ENCODE measurements at places on chromosomes 4 and X.

DNA sequence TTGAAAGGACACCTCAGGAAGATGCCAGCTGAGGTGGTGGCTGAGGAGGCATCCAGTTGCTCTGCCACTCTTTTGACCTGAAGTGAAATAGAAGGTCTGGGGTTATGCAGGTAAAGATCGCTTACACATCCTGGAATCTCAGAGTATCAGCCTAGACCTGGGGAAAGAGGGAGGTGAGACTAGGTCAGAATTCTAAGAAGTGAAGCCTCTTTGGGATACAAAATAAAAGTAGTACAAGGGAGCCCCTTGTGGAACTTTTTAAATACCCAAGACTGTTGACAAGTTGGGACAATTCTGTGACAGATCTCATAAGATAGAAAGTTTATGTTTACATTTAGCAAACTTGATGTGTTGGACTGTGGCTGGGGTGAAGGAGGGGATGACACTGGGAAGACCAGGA lies 263.1 kb downstream of the SPRY1 start:
- no peak for DNase-seq

- no peak for DNase-seq
Measured at GRCh38 chr4:7186031-7186430, 6.3 kb upstream of the SORCS2 start.

DNA sequence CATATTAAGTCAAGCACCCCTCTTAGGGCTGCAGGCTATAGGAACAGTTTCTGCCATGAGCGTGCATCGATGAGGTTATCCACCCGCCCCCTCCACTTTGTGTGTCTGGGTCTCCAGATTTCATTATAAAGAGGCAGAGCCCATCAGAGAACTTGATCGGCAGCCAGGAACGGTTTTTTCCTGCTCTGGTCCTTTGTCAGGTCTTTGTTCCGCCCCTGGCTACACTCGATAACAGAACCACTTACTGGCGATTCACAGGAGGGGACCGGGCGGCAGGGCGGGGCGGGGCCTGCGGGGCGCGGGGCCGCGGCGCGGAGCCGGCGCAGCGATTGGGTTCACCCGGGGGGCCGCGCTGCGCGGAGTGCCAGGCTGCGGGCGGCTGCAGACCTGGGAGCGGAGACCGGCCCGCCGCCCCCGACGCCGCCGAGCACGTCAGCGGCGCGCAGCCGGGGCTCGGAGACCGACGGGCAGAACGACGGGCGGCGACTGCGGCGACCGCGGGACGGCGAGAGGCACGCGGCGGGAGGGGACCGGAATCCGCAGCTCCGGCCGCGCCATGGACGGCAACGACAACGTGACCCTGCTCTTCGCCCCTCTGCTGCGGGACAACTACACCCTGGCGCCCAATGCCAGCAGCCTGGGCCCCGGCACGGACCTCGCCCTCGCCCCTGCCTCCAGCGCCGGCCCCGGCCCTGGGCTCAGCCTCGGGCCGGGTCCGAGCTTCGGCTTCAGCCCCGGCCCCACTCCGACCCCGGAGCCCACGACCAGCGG lies at the start of gene SLC10A4:
TSS of gene SLC10A4 (plus strand) at position 338 of the 771 bp plus-strand sequence. CDS start at position 557, 219 bp downstream.
- no peak for DNase-seq

DNA sequence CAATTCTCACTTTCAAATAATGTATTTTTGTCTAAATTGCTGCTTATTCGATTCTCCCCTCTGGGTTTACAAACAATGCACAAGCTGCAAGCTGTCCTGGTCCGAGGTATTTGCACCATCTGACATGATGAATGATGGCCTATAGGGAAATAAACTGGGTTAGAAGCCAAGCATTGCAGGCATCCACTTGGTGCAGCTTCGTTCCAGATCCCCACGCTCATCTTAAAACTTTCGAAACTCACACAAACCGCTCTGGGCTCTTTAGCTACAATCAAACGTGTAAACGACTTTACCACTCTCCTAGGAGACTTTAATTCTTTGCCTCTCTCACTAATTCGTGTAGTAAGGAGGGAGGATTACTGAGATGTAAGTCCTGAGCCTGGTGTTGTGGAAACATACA lies 19.0 kb downstream of the PHKA2 start:
- no peak for DNase-seq

DNA sequence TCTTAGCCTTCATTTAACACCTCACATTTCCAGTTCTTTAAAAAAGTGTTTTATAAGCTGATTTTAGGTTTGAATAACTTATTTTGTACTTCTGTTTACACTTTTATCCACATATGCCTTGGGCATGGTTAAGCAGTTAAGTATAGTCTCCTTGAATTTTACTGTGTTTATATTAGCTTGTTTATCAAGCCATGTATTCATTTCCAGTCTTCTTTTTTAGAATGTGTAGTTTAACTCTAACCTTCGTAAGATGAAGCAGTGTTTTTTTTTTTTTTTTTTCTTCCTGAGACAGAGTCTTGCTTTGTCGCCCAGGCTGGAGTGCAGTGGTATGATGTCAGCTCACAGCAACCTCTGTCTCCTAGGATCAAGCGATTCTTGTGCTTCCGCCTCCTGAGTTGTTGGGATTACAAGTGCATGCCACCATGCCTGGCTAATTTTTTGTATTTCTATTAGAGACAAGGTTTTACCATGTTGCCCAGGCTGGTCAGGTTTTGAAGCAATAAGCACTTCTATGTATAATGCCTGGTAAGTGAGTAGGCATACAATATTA lies 42.5 kb downstream of the BMP2K start:
- no peak for DNase-seq

DNA sequence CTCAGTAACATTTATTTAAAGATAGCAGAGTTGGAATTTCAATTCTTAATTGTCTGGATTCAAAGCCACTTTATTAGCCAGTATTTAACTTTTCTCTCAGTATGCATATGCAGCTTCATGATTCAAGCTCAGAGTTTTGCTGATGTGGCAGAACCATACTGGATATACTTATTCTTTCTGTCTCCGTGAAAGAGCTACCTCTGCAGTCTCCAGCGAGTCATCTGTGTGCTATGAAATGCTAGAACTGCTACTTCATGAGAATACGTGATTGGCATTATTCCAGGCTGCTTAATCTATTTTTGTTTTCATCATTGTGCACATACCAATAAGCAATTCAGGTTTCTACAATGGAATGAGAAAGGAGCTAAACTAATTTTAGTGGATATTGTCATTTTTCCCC lies 743.7 kb downstream of the C4orf33 start:
- DNase-seq = no peak

DNA sequence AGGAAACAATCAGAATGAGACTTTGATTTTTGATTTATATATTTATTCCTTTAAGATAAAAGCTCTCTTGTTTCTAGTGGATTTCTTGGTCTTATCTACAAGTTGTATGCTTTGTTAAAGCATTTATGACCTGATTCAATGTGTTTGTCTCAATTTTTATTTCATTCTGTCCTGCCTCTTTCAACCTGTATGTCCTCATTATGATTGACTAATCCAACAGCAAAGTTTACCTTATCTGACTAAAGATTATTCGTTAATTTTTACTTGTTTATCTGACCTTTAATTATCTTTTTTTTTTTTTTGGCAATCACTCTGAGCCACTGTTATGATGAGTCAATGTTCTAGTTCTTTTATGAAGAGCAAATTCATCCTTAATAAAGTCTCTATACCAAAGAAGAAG lies 54.9 kb downstream of the UGT2A3 start:
- DNase-seq = no peak

DNA sequence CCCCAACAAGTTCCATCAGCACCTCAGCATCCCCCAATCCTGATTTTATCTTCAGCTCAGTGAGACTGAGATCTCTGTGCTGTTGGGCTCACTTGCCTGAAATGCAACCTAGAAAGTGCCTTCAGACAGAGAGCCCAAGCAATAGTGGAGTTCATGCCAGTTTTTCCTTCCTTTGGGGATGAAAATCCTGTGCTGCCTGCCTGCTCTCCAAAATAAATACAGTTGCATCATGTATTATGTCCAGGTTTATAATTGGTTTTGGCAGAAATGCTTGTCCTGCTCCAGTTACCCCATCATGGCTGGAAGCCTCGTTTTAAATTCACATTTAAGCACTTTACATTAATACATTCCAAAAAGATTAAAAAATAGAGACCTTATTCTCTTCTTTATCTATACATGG lies 1865.5 kb upstream of the TENM3 start:
- DNase-seq = no peak

- DNase-seq = no peak
Measured at GRCh38 chr4:101337688-101338087, 9.6 kb downstream of the PPP3CA start.

GRCh38 chr4:163988391-163988790 lies 493.9 kb downstream of the TMA16 start:
- DNase-seq = no peak

GRCh38 chr4:148447681-148448080 lies 5.5 kb upstream of the NR3C2 start:
- DNase-seq = no peak

DNA sequence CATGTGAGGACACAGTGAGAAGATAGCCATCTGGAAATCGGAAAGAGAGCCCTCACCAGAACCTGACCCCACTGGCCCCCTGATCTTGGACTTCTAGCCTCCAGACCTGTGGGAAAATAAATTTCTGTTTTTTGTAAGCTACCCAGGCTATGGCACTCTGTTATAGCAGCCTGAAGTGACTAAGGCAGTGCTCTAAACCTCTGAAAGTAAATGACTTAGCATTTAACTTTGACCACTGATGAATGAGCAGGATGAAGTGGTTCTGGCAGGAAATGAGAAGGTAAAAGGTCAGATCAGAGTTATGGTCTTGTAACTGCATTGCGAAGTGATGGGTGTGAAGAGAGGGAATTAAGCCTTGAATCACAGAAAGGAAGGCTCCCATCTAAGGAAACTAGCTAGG lies 17.0 kb downstream of the GPAT3 start:
- no peak for DNase-seq

- peak; percentile 67 for DNase-seq
Measured at GRCh38 chrX:135974279-135974856, 580 bp upstream of the MMGT1 start.

DNA sequence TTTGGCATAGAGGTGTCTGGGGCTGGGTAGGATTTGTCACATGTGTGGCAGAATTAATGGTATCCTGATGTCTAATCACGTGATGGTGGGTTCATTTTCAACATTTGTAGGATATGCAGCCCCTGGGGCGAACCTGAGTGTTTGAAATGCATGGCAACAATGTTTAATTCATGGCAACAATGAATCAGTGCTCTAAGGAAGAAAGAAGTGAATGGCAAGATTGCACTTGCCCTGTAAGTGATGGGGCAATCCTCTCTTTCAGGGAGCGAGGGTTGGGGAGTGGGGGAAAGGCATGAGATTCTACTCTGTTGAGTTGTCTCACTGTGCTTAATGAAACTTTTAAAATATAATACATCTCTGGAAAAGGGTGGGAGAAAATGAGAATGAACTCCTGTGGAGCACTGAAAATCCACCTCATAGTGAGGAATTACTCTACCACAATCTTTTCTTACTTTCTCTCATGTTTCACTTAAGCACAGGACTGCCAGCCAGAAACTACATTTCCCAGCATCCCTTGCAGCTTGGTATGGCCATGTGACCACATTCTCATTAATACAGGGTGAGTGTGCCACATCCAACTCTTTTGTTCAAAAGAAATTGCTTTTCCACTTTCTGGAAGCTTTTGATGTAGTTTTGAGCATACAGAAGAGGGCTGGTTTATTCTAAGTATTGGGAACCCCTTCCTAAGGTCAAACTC lies 64.0 kb upstream of the PGM2 start:
- DNase-seq = no peak

- no peak for DNase-seq
Measured at GRCh38 chr4:37678624-37679023, 7.6 kb downstream of the RELL1 start.

- no peak for DNase-seq
Measured at GRCh38 chr4:70772929-70773555, 51.3 kb downstream of the RUFY3 start.

GRCh38 chr4:48594180-48594579 lies 104.1 kb downstream of the ZAR1 start:
- DNase-seq = no peak

DNA sequence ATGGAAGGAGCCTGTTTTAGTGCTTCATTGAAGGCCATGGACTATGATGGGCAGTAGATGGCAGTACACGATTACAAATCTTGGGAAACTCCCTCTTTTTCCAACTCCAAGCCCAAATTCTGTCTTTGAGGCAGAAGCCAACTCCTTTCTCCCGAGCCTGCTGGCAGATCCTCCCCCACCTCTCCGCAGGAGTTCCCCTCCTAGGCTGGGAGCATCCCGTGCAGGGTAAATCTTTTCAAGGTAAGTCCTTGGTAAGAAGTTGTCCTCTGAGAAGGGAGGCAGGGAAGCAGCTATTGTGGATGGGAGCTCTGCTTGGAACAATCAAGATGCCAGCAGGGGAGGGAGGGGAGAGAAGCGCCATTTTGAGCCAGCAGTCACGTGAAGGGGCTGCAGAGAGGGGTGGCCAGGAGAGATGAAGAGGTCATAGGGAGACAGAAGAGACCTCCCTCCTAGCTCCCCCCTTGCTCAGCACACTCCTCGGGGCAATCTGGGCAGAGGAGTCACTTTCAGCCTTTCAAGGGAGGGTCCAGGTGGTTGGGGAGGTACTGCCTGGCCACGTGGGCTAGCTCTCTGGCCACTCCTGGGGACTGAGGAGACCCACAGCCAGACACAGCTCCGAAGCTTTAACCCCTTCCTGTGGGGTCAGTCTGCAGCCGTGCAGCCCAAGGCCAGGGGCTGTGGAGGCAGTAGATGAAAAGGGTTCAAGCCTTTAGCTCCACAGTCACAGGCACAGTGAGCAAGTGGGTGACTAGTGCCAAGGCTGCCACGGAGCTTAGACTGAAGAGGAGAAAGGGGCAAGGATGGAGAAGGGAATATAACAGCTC lies 9.6 kb downstream of the CC2D2A start:
- DNase-seq = no peak

GRCh38 chrX:110412971-110413726 lies 54.5 kb downstream of the RTL9 start:
- DNase-seq = peak; percentile 68

GRCh38 chrX:80765220-80765625 lies 44.5 kb downstream of the BRWD3 start:
- DNase-seq = no peak

DNA sequence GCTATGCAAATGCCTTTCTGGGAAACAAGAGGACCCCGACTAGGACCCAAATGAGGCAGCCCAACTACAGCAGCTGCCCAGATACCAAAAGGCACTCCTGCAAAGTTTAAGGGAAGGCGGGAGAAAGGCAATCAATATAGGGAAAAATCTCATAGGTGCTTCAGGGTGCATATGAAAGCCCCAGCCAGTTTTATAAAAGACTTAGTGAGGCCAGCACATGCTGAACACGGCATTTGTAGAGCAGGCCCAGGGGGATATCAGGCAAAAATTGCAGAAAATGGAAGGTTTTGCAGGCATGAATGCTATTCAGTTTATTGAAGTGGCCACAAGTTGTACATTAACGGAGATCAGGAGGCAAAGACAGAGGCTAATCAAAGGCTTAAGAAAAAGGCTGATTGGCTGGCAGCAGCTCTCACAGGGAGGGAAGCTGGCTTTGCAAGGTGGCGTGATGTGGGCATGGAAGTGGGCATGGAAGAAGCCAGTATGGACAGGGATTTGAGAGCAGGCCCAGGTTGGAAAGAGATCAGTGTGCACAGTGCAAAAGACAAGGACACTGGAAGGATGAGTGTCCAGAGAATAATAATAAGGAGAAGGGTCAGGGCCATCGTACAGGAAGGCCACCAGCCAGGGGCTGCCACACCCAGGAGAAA lies 37.7 kb upstream of the UGT2B7 start:
- DNase-seq = no peak

- no peak for DNase-seq
Measured at GRCh38 chr4:1516261-1516660, 110.0 kb upstream of the NKX1-1 start.

- peak; percentile 32 for DNase-seq
Measured at GRCh38 chr4:68373513-68373912, 23.6 kb upstream of the YTHDC1 start.

All from stimulated activated CD4-positive, alpha-beta T cell treated with anti-CD3 and anti-CD28 coated beads, Interleukin-1b, Interleukin-23, amount 100 ng/mL, for 4 hours (primary cell).